ENCODE measurements at places on chromosomes 6 and 20.
A peak's percentile ranks its signal among the peaks of the same experiment; 100 is the strongest.

GRCh38 chr6:67231092-67231491 lies 1404.0 kb upstream of the ADGRB3 start:
- DNase-seq: no peak

- peak; percentile 38 for DNase-seq
Observed at GRCh38 chr20:37524859-37525708, 2.6 kb downstream of the BLCAP start.

DNA sequence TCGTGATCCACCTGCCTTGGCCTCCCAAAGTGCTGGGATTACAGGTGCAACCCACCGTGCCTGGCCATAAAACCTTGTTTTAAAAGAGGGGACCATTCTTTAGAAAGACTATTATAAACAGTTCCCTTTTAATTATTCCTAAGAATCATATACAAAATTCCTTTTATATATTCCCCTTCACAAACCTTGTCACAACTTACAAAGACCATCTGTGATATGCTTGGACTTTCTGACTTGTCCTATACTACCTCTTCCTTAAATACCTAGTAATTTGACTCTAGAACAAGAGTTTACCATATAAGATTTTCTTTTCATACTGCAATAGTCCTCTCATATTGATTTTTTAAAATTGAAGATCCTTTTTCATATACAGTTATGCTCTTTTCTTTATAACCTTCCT lies 135.8 kb upstream of the PRSS16 start:
- no peak for DNase-seq

DNA sequence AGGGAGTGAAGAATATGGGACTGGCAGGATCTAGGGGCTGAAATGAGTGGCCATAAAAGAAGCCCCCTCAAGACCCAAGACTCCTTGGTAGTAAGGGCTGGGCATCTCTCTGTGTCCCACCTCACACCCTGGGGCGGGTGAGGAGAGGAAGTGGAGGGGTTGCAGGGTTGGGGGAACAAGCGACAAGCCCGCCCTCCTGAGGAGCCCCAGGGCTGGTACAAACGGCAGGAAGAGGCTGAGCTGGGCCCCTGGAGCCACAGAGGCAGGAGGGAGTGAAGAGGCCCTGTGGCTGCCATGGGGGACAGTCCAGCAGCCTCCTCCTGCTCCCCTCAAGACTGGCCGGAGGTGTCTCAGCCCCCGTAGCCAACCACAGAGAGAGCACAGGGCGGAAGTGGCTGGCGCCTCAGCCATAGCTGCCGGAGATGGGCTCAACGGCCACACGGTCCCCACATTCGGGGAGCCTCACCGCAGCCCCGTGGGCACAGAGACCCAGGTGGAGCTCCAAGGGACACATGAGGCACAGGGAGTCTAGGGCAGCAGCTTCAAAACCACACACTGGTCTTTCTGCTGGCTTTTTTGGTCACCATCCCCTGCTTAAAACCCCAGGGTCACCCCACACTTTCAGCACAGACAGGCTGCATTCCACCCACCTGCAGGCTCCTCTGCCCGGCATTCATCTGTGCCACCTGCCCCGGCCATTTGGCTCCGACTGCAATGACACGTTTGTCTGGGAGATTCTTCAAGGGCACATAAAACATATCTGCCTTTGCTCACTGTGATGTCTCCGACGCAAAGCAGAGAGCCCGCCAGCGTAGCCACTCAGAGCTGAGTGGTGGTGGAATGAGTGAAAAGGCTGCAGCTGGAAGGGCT lies 524 bp downstream of the C20orf203 start:
- DNase-seq: no peak

DNA sequence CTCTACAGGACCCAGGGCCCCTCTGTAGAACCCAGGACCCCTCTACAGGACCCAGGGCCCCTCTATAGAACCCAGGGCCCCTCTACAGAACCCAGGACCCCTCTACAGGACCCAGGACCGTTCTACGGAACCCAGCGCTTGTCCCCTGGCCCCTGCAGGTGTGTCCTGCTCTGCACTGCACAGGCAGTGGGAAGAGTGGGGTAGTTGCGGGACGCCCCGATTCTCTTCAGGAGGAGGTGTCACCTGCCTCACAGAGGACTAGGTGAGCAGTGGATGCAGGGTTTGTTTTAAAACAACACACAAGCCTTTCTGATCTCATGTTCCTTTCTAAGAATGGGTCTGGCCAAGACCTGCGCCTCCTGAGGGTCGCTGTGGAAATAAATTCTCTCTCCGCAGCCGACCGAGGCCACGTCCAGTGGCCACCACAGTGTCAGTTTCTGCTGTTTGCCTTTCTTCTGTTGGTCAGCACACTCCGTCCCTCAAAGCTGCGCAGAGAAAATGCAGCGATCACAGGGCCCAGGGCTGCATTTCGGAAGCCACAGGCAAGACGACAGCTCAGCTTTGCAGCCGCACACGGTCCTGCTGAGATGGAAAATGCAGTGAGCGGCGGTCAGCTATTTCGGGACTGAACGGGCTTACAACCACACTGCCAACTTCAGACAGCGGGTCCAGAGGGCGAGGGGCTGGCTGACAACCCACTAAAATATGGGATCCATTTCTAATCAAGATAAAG lies 135.2 kb downstream of the DLL1 start:
- DNase-seq: no peak

- peak; percentile 98 for DNase-seq
Observed at GRCh38 chr6:155314092-155314772, at the start of gene TFB1M. Gene TFB1M, minus strand, starts transcription at chr6:155314484. Its CDS starts 56 bp downstream, at chr6:155314428.

- peak; percentile 5 for DNase-seq
Observed at GRCh38 chr6:40328386-40328985, 258.7 kb downstream of the LRFN2 start.

DNA sequence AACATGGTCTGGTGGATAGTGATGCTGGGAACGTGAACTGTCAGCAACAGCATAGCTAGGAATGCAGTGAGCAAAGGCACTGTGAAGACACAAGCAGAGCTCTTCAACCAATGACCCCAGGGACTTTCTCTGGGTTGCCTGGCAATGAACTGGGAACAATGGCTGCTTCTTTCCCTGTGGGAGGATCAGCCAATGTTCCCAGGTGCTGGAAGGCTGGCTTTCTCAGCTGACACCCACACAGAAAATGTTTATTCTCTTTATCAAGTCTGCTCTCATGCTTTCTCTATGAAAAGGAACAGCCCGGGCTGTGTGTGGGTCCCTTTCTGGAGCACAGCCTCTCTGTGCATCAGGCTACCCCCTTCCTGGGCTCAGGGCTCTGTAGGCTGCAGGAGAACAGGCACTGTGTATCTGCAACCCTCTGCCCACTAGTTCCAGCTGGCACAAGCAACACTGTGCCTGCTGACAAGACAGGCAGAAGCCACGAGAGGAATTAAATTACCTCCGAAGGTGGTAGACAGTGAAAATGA lies 54.2 kb downstream of the HFE start:
- no peak for DNase-seq

- DNase-seq: no peak
Observed at GRCh38 chr6:4403828-4404227, 268.5 kb upstream of the ECI2 start.

DNA sequence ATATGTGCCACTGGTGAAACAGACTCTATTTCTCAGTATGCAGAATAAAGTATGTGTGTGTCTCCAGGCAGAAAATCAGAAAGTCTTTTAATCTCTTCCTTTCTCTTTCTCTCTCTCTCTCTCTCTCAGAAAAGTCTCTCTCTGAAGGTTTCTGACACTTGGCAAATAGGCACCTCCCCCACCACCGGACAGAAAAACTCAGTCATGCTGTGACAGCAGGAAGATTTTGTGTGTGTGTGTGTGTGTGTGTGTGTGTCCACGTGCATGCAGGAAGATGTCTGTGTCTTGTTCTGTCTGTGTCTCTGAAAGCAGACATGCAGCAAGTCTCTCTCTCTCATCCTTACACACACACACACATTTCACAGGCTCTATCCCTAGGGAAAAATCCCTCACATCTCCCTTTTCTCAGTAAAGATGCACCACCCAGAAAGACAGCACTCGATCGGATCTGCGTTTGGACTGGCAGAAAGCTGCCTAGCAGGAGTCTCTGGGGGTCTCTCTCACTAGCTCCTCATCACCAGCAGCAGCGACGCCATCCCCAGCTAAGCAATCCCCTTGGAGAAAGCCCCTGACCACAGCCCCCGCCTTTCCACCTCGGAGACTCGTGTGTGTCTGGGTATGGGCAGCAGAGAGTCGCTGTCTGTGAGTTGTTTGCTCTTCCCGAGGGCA lies 98.3 kb downstream of the EDN3 start:
- DNase-seq: no peak

- DNase-seq: no peak
Observed at GRCh38 chr6:15793288-15793687, 130.5 kb upstream of the DTNBP1 start.

GRCh38 chr6:25454136-25454535 lies 175.0 kb downstream of the CARMIL1 start:
- DNase-seq: no peak

DNA sequence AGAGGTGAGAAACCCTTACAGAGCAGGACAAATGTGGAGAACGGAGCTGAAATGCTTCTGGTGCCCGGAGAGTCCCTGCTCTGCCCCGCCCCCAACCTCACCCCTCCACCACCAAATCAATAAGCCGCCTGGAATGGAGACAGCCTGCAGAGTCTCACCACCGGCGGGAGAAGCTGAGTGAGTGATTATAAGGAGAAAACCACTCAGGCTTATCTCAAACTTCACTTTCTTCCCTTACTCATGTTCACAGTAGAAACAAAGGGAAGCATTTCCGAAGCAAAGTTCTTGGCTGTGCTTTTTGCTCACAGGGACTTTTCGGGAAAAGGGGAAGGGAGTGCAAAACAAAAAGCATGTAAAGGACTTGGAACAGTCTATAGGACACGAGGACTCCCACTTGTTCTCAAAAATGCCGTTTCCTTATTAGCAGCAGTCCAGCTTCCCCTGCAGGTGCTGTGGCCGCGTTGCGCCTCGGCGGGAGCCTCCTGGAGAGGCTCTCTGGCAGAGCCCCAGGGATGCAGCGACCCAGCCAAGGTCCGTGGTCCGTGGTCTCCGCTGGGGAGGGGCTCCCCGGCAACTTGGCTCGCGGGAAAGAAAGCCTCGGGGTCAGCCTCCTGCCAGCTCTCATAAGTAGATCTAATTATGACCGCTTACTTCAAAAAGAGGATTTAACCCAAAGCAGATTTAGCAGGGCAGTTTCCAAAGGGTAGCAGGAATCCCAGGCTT lies 64.8 kb upstream of the TMEM30A start:
- no peak for DNase-seq

- DNase-seq: no peak
Observed at GRCh38 chr6:107479089-107479690, 10.7 kb upstream of the SOBP start.

- DNase-seq: no peak
Observed at GRCh38 chr20:57088436-57088835, 178.0 kb downstream of the BMP7 start.

DNA sequence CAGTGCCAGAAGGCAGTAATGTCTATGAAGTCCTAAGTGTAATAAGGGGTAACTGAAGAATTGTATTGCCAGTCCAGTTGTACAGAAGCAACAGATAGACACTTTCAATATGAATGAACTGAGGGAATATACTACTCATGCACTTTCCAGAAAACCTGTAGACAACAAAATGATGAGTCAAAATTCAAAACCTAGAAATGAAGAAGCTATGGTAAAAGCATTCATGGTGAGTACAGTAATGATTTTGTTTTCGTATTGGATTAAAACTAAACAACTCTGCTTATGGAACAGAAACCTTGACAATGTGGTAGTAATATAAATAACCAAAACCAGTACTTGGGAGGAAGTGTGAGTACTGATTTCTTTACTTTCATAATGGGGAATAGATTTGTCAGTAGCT lies 35.0 kb downstream of the ARMC2 start:
- DNase-seq: no peak

DNA sequence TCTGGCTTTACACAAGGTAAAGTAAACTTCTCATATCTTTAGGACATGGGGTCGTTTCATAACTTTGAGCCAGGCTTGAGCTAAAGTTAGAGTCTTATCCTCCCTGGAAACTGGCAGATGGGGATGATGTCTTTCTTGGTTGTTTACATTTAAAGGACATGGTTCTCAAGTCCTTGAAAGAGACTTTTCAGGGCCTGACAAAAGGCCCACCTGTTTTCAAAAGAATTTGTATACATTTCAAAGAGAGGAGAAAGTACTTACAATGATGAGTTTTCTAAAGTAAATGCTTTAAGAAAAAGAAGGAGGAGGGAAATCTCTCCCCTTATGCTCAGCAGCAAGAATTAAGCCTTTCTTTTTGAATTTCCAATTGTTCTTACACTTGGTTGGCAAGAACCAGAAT lies 45.7 kb upstream of the TINAG start:
- no peak for DNase-seq

DNA sequence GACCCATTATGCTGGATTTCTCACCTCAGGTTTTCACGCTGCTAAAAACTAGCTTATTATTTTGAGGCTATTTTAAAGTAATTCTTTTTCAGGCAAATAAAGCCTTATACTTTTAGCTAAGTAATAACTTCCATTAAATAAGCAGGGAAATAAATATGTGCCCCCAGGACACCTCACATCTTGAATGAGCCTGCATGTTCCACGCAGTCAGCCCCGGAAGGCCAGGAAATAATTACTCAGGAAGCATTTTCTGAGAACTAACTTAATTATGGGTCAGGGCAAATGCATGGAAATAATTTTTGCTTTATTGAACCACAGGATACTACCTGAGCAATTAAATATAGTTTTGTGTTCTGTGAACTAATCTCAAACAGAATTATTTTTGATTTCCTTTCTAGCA lies 41.1 kb downstream of the STX7 start:
- no peak for DNase-seq

GRCh38 chr6:105748737-105749161 lies 337.4 kb upstream of the PRDM1 start:
- no peak for DNase-seq

DNA sequence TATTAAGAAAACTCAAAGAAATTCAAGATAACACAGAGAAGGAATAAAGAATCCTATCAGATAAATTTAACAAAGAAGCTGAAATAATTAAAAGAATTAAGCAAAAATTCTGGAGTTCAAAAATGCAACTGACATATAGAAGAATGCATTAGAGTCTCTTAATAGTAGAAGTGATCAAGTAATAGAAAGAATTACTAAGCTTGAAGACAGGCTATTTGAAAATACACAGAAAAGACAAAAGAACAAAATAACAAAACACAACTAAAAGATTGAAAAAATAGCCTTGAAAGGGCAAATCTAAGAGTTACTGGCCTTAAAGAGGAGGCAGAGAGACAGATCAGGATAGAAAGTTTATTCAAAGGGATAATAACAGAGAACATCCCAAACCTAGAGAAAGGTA lies 12.1 kb downstream of the SNX14 start:
- DNase-seq: no peak
